ENCODE measurements at places on chromosomes 7 and 10.
A peak's percentile ranks its signal among the peaks of the same experiment; 100 is the strongest.

GRCh38 chr7:155236386-155236785 lies 61.3 kb upstream of the INSIG1 start:
- no peak for DNase-seq

GRCh38 chr7:120609136-120609753 lies 248.7 kb downstream of the TSPAN12 start:
- no peak for DNase-seq

GRCh38 chr7:140641524-140642195 lies 1.0 kb upstream of the DENND2A start:
- no peak for DNase-seq

DNA sequence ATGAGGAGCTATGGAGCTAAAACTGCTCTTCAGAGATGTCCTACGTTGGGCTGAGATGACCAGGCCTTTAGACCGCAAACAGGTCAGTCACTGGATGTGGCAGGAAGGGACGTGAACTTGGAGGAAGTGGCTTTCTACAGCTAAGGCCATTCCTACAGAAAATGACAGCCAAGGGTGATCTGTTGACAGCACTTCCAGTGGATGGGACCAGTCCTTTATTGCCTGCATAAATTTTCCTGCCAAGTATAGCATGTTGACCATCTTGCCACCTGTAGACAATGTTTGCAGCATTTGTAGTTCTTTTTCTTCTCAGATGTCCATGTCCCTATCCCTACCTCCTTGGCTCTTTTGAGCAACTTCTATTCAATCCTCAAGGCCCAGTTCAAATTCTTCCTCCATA lies 3.4 kb downstream of the LIPM start:
- DNase-seq: no peak

DNA sequence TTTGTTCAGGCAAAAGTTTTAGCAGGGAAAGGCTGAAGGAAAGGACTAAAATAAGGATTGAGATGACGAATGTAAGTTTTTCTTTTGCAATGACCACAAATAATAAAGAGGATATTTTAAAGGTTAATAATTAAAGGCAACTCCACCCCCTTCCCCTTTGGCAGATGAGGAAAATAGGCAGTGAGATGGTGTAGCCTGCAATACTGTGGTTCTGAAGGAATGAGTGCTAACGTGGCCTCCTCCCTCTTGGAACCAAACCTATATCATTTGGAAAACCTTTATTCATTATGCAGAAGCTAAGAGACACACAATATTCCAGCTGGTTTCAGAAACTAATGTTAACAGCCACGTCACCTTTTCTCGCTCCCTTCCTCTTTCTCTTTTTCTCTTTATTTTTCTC lies 70.9 kb upstream of the COL1A2 start:
- DNase-seq: no peak

GRCh38 chr7:38207843-38208242 lies 29.8 kb downstream of the STARD3NL start:
- DNase-seq: no peak

- no peak for DNase-seq
Measured at GRCh38 chr7:107076781-107077698, 32.5 kb downstream of the PRKAR2B start.

- DNase-seq: no peak
Measured at GRCh38 chr10:60661637-60662036, 116.6 kb upstream of the CDK1 start.

- DNase-seq: no peak
Measured at GRCh38 chr7:151597541-151598444, 78.1 kb upstream of the RHEB start.

GRCh38 chr7:29019387-29019786 lies 61.3 kb upstream of the TRIL start:
- no peak for DNase-seq

DNA sequence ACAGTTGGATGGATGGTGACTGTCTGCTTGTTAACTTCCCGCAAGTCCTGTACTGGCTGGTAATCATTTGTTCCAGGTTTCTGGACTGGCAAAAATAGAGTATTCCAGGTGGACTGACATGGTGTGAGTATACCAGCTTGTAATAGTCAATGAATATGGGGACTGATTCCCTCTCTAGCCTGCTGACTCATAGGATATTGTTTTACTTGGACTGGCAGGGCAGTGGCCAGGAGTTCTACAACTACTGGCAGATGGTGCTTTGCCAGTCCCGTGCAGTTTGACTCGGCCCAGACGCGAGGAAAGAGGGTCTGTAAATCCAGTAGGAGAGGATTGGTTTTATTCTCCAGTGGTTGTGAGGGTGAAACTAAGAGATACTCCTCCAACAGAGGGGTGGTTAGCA lies 78.0 kb downstream of the PRR15 start:
- no peak for DNase-seq

GRCh38 chr10:76523791-76524351 lies 1092.4 kb downstream of the LRMDA start:
- no peak for DNase-seq

GRCh38 chr7:41881331-41882130 lies 178.6 kb upstream of the INHBA start:
- DNase-seq: no peak

GRCh38 chr7:144438759-144439158 lies 35.3 kb upstream of the NOBOX start:
- DNase-seq: no peak

DNA sequence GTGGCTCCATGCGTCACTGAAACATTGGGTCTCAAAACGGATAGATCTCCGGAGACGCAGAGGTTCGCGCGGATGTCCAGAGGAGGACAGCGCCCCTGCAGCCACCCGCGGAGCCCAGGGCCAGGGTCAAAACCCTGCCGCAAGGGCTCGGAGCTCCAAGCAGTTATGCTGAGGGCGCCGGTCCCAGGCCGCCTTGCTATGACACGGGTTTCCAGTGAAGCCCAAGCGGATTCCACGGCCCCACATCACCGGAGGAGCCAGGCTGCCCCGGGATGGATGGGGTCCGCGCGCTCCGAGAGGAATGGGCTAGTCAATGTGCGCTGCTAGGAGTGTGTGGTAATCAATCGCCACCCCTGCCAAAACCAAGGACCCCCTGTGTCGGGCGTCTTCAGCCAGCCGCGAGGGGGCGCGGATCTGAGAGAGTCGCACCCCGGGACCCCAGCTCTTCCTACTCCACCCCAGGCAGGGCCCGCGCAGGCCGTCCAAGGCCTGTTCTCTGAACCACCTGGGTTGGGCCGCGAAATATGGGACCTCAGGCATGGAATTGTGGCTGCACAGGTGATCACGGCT lies 5.6 kb upstream of the EMX2 start:
- peak; percentile 64 for DNase-seq

DNA sequence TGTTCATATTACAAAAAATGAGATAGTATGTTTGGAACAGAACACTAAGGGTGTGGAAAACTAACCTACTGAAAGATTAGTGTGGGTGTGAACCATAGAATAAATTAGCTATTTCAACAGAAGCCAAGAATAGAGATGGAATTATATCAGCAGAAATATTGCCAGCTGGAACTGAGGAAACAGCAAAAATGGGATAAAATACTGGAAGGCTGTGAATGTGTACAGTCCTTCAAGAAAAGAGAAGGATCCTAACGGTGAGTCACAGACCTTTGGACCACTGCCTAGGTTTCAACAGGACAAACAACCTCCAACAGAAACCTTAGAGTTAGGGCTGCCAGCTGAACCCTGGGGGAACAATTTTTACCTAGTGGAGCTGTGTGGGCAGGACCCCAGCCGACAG lies 395.0 kb downstream of the ZWINT start:
- no peak for DNase-seq

- no peak for DNase-seq
Measured at GRCh38 chr10:109769966-109770365, 153.3 kb downstream of the XPNPEP1 start.

- no peak for DNase-seq
Measured at GRCh38 chr10:6348096-6348874, 145.6 kb downstream of the PFKFB3 start.

DNA sequence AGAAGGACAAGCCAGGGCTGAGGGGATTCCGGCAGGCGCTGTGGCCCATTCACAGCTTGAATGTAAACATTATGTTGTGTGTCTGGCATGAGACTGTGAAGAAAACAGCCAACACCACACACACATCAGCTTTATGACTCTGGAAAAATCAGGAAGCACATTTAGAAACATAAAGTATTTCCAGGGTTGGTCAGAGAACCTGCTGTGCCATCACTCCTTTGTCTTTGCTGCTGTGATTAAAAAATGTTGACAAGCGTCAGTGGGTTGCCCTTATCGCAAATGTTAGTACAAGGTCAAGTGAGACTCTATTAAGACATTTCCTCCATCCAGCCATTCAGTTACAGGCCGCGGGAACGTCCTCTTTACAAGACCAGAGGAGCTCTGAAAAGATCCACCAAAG lies 95.4 kb downstream of the TAX1BP1 start:
- DNase-seq: no peak

- peak; percentile 75 for DNase-seq
Measured at GRCh38 chr10:69716711-69717560, 84.8 kb upstream of the COL13A1 start.

- DNase-seq: no peak
Measured at GRCh38 chr7:72016574-72016973, 395.6 kb downstream of the CALN1 start.

DNA sequence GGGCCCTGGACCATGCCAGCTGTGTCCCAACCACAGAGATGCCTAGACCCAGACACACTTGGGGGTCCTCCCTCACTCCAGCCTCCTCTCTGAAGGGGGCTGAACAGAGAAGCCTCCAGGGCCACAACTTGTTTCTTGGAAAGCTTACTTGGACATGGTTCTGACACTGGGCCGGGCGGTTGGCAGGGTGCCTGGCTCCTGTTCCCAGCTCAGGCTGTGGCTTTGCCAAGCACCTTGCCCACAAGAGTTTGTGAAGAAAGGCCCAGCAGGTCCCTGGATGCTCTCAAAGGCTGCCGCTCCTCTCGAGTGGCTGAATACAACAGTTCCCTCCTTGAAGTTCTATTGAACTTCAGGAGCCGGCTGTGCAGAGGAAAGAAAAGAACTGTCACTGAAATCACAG lies 181.6 kb downstream of the PTPN20 start:
- DNase-seq: no peak
